Vagina (tissue), 2 donors: ENCODE measurements at places on chromosomes 4 and X. TPM values are rescaled to one million over a fixed set of nuclear protein-coding genes. Genes with fewer than 3 reads are reported as not detected.

The KCND1 gene
- total RNA-seq = 2.0 TPM

The ZGRF1 gene
- 5.6 TPM for total RNA-seq

The AFP gene
- total RNA-seq = not detected

The NWD2 gene
- total RNA-seq = 0.49 TPM

The H2AZ1 gene
- 177 TPM for total RNA-seq

The FDCSP gene
- total RNA-seq = not detected

The CFI gene
- total RNA-seq = 15.0 TPM

The MYOZ2 gene
- 0.49 TPM for total RNA-seq

The MAP7D2 gene
- 0.98 TPM for total RNA-seq

The PTPN13 gene
- 66.3 TPM for total RNA-seq

The SLC9B1 gene
- total RNA-seq = not detected
